ENCODE measurements at places on chromosomes 5 and 9. TPM values are rescaled to one million over a fixed set of nuclear protein-coding genes. Genes with fewer than 3 reads are reported as not detected.

GGTA1 gene
- total RNA-seq = not detected

VLDLR gene
- 3.0 TPM for total RNA-seq

SPATA31C1 gene
- not detected for total RNA-seq

GHR gene
- 0.08 TPM for total RNA-seq

CCDC187 gene
- total RNA-seq = not detected

SPINK13 gene
- not detected for total RNA-seq

DDX41 gene
- total RNA-seq = 220 TPM

OGN gene
- not detected for total RNA-seq

PCDHB16 gene
- total RNA-seq = not detected

TMEM215 gene
- total RNA-seq = not detected

GMCL2 gene
- total RNA-seq = not detected

SHC3 gene
- 0.03 TPM for total RNA-seq

GPR150 gene
- total RNA-seq = 0.53 TPM

PCDHB7 gene
- total RNA-seq = not detected

CCT5 gene
- total RNA-seq = 646 TPM

MRRF gene
- 93.0 TPM for total RNA-seq

TRPM6 gene
- total RNA-seq = 0.18 TPM

EXOC3 gene
- 62.7 TPM for total RNA-seq

PIK3R1 gene
- 21.1 TPM for total RNA-seq

APBA1 gene
- total RNA-seq = 0.05 TPM

EPB41L4A gene
- 0.16 TPM for total RNA-seq

FCN2 gene
- total RNA-seq = not detected

DOCK2 gene
- total RNA-seq = 132 TPM

SLC36A3 gene
- total RNA-seq = not detected

Data from activated T-cell treated with anti-CD3 and anti-CD28 coated beads, Interleukin-2, amount 50 U/mL, for 4 hours (primary cell).